ENCODE measurements at places on chromosomes 5 and 9.

GRCh38 chr9:4339836-4340560 lies 40.1 kb upstream of the GLIS3 start:
- no peak for DNase-seq

DNA sequence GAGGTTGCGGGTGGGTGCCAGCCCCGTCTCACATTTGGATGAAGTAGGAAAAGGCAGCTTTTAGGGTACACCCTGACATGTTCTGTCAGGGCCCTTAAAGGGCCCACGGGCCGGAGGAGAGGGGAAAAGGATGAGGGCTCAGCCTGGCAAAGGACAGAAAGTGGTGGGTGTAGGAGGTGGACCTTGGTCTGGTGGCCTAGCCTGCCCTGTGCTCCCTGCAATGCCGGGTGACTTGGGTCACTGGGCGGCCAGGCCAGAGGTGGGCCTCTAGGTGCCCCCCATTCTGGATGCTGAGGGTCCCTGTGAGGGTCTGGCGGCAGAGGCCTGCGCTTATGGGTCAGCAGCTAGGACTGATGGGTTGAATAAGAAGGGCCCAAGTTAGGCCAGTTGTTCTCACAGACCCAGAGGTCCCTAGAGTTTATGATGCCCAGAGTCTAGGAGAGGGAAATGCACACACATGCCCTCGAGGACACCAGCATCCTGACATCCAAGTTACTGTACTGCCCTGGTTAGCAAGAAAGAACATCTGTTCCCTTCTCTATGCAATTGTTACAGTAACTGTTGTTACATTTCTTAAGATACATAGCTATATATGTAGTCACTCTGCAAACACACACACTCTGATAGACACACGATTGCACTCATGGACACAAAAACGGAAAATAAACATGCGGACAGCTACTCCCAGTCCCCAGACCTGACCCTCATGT lies 12.5 kb downstream of the TRIM7 start:
- no peak for DNase-seq

GRCh38 chr9:114026335-114026734 lies 51.8 kb downstream of the AMBP start:
- no peak for DNase-seq

GRCh38 chr5:125717209-125717608 lies 706.0 kb upstream of the GRAMD2B start:
- DNase-seq, result no peak

DNA sequence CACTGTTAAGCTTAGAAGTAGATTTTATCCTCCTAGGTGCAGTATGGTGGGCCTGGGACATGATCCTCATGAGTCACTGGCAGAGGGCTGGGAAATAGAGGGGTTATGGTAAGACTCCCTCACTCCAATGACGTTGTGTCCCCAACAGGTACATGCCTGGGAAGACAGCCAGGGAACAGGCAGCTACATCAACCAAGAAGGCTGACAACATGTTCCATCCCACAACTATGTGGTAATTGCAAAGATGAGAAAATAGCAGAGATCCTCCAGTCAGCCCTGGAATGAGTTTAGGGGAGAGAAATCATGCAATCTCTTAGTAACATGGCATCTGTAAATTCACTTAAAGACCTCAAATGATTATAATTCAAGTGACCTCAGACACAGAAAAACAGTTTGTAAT lies 114.4 kb upstream of the LIFR start:
- DNase-seq, result no peak

DNA sequence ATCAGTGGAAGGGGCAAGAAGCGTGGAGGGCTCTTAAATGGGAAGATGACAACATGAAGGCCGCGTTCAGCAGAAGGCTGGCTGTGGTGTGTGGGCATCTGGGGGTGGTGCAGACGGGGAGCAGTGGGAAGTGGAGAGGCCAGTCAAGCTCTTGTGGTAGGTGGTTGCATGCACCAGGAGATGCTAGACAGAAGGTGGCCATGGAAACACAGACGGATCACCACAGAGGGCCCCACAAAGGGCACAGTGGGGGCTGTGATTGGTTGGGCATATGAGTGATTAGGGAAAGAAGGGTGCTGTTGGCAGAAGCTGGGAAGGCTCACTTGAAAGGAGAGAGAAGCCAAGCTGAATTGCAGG lies 14.7 kb downstream of the MTMR12 start:
- DNase-seq, result no peak

DNA sequence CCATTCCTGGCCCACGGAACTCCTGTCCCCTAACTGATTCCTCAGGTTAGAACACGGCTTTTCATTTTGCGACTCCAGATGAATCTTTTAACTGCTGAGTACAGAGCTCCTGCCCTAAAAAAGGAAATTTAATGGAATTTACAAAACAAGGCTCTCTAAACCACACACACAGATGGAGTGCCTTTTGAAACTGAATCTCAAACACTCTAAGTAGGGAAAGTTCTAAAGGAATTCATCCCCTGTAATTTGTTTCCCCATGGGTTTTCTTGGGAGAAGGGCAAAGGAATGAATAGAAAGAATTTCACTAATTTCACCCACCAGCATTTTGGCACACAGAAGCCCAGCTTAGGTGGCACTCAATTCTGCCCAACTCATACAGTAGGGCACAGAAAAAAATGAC lies 106.5 kb downstream of the THBS4 start:
- DNase-seq, result no peak

GRCh38 chr5:88785746-88786565 lies 97.0 kb downstream of the MEF2C start:
- DNase-seq, result no peak

DNA sequence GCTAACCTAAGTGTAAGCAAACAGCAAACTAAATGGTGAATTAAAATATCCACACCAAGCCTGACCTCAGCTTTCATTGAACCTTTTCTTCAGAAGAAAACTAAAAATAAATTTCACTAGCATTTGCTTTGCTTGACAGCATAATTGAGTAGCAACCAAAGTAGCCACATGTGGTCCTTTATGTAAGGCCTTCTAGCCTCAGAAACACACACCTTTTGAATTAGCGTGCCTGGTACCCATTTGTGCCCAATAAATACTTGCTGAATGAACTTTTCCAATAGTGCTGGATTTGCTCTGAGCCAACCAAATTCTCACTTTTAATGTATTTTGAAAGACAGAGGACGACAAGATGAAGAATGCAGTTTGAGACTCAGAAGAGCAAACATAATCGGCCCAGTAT lies 2.1 kb upstream of the NIPBL start:
- DNase-seq, result no peak

DNA sequence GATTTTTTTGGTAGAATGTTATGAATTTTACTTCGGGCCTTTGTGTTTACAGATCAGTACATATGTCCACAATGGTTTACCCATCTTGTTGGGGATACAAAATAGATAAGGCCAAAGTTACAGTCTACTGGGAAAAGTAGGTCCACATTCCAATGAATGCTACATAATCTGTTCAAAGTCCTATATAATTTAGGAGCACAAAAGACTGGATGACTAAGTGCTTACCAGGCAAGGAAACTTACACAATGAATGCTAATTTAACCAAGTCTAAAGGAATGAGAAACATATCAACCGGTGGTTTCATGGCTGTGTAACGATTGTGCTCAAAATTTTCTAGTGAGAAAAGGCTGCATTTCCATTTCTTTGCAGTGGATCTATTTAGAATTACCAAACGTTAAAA lies 97.4 kb upstream of the TRPM3 start:
- no peak for DNase-seq

- no peak for DNase-seq
Observed at GRCh38 chr9:72440992-72441847, 76.2 kb upstream of the ZFAND5 start.

DNA sequence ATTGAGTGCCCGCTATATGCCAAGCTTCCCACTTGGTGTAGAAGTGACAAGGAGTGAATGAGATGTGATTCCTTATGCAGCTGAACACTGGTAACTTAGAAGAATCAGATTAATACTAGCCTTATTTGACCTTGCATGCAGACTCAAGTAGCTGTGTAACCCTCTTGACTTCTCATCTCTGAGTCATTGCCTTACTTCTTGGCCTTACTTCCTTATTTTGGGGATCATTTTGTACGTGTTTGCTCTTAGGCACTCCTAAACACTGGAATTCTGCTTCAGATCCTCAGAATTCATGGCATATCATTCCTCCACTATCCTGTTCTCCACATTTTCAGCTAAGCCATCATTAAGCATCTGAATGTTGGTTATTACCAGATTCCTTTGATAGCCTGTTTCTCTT lies 948.9 kb upstream of the ARRDC3 start:
- DNase-seq, result no peak

DNA sequence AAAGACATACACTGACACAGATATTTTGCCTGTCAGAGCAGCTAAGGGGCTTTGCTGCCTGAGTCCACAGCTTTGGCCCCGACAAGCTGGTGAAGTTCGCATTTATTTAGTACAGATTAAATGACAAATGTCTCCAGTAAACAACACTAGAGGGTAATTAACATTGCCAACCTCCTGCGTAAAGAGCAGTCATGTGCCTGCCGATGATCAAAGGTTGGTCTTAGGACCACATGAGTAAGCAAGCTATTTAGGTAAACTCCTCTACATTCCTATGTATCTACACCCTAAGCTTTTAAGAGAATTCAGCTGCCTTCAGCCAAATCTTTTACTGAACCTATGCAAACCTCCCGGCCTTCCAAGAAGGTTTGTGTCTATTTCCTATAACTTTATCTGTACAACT lies 73.0 kb upstream of the PJA2 start:
- DNase-seq, result no peak

- no peak for DNase-seq
Observed at GRCh38 chr9:115073456-115073855, 44.5 kb downstream of the TNC start.

DNA sequence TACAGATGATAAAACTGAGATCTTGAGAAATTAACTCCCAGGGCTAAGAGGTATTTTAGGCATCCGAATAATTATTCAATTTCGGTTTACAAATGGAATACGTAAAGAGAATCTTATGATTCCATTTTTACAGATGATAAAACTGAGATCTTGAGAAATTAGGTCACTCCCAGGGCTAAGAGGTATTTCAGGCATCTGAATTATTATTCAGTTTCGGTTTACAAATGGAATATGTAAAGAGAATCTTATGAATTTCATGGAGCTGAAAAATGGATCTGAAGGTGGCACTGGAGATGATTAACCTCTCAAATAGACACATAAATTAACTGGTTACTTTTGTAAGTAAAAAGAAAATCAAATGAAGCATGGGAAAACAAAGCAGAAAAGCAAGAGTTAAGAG lies 44.2 kb downstream of the FGF1 start:
- no peak for DNase-seq

GRCh38 chr9:8261737-8262136 lies 462.2 kb upstream of the DMAC1 start:
- DNase-seq, result no peak

DNA sequence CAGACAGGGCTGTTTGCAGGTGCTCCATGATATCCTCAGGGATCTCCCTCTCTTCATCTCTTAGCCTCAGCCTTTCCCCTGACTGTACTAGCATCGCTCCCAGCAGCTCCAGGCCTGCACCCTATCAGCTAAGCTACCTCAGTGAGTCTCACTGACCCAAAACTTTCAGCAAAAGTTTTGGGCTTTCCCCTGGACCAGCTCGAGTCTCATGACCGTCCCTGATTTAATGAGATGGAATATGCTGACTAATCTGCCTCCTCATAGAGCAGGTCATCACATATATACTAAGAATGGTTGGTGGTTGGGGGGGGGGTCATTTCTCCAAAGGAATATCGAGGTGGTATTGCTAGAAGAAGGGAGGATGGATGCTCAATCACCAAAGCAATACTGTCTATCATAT lies 151.5 kb downstream of the NR3C1 start:
- DNase-seq, result no peak

- DNase-seq, result no peak
Observed at GRCh38 chr5:24816206-24816605, 171.4 kb upstream of the CDH10 start.

- DNase-seq, result no peak
Observed at GRCh38 chr9:16873126-16873802, 2.8 kb upstream of the BNC2 start.

GRCh38 chr5:154298065-154298464 lies 107.5 kb downstream of the GALNT10 start:
- DNase-seq, result no peak

DNA sequence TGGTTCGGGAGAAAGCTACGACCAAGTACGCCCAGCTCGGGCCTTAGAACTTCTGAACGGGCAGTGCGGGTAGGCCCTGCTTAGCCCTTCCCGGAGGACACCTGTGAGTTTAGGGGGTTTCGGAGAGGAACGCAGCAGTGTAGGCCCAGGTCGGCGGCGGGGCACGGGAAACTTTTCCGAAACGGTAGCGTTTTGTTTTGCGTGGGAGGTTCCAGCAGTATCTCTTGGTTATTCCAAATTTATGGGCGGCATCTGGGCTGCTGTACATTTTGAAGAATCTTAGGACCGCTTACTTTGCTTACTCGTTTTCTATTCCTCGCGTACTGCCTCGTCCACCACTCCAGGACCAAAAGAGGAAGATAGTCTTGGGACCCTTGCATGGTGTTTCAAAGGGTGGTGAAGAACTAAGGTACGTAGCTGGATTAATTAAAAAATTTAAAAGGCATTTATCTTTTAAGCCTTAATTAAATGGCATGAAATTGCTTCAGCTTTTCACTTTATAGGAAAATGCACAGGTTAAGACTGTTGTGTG lies 492 bp downstream of the TENT2 start:
- DNase-seq, result no peak

DNA sequence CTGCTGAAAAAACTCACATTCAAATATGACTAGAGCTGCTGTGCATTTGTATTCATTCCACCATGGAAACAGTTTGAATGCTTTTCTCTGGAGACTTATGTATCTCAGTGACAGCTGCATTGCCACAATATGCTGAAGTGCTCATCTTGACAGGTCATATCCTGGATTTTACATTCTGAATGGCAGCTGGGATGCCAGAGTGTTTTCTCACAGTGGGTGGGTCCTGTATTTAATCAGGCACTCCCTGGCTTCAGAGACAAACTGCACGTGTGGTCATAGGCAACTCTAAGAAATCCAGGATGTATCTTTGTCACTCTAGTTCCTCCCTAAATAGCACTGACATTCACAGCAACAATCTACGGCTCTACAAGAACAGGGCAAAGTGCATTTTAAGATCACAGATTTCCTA lies 75.6 kb downstream of the ST8SIA4 start:
- no peak for DNase-seq

DNA sequence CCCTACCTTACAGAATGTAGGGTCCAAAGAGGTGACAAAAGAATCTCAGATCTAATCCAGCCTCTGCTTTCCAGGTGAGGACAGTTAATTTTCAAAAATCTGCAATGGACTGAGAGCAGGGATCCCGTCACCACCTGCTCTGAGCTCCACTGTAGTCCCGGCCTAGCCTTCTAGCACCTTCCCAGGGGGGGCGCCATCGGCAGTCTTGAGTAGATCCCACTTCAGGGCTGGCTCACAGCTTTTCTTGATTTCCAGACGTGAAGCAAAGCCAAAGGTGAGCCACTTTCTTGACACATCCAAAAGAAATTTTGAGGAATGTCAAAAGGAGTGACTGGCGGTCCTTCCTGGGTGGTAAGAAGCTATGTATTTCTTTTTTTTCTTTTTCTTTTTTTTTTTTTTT lies 114.1 kb downstream of the SYK start:
- no peak for DNase-seq

- no peak for DNase-seq
Observed at GRCh38 chr5:169197343-169197742, 103.6 kb downstream of the SLIT3 start.

- no peak for DNase-seq
Observed at GRCh38 chr5:137015540-137016116, 483.5 kb downstream of the SPOCK1 start.
